ENCODE measurements at places on chromosomes 13 and 19.

- no peak for DNase-seq
Measured at GRCh38 chr13:44411841-44412240, 38.2 kb downstream of the SERP2 start.

DNA sequence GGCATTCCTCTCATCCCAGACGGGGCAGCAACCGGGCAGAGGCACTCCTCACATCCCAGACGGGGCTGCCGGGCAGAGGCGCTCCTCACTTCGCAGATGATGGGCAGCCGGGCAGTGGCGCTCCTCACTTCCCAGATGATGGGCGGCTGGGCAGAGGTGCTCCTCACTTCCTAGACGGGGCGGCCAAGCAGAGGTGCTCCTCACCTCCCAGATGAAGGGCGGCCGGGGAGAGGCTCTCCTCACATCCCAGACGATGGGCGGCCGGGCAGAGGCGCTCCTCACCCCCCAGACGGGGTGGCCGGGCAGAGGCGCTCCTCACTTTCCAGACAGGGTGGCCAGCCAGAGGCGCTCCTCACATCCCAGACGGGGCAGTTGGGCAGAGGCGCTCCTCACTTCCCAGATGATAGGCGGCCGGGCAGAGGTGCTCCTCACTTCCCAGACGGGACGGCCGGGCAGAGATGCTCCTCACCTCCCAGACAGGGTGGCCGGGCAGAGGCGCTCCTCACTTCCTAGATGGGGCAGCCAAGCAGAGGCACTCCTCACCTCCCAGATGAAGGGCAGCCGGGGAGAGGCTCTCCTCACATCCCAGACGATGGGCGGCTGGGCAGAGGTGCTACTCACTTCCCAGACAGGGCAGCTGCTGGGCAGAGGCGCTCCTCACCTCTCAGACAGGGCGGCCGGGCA lies 68.9 kb downstream of the ZNF708 start:
- no peak for DNase-seq

GRCh38 chr13:34070006-34070405 lies 252.1 kb downstream of the RFC3 start:
- DNase-seq = no peak

DNA sequence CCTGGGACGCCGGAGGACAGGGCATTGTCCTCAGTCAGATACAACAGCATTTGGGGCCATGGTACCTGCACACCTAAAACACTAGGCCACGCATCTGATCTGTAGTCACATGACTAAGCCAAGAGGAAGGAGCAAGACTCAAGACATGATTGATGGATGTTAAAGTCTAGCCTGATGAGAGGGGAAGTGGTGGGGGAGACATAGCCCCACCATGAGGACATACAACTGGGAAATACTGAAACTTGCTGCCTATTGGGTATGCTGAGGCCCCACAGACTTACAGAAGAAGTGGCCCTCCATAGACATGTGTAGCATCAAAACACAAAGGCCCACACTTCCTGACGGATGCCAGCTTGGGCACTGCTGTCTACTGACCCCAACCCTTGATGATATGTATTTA lies 1.4 kb upstream of the ICAM4 start:
- DNase-seq = no peak

- DNase-seq = no peak
Measured at GRCh38 chr13:45690636-45691035, 11.5 kb upstream of the CBY2 start.

DNA sequence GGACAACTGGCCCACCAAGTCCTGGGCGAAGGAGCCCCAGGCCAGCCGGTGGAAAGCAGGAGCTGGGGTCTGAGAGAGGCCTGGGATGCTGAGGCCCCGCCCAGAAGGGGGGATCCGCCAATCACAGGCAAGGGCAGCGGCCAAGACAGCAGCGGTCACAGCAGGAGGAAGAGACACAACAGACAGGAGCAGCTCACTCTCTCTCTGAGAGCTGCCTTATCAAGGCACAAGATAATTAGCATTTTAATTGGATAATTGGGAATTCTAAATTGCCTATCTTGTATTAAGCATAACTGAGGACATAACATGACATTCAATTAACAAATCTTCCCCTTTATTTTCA lies 46.2 kb downstream of the CEBPG start:
- no peak for DNase-seq

GRCh38 chr13:34164582-34164981 lies 346.6 kb downstream of the RFC3 start:
- DNase-seq = no peak

DNA sequence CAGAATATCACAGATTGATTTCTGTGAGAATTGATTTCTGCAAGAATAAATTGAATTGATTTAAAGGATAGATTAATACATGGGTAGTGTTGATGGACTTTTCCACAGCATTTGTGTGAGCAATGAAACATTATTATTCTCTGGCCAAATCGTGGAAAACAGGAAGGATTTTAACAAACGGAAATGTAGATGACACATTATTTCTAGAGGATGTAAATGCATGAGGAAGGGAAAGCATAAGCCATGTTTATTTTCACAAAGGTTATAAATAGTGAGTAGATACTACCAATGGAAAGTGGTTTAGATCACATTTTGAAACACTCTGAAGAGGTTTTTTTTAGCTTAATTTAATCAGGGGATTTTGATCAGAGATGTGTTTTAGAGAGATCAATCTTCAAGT lies 1534.6 kb upstream of the MIR17HG start:
- no peak for DNase-seq

GRCh38 chr19:6947745-6948144 lies 60.4 kb downstream of the ADGRE1 start:
- no peak for DNase-seq

GRCh38 chr13:112658808-112659207 lies 31.0 kb upstream of the ATP11A start:
- DNase-seq = no peak

DNA sequence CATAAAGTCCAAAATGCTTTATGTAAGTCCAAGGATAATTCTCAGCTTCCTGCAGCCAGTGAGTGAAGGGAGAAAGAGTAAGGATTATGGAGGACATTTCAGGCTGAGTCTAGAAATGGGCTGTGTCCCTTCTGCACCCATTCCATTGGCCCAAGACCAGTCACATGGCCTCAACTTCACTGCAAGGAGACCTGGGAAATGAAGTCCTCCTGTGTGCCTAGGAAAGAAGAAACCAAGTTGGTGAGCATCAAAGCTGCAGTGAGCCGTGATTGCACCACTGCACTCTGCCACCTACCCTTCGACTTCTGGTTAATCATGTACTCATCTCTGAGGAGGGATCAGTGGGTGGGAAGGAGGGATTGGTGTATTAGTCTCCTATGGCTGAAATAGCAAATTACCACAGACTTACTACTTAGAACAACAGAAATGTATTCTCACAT lies 3.6 kb upstream of the CD37 start:
- DNase-seq = peak; percentile 53

GRCh38 chr19:49613374-49613773 lies 22.4 kb downstream of the PRR12 start:
- no peak for DNase-seq

GRCh38 chr19:21839976-21840375 lies 4.0 kb upstream of the ZNF43 start:
- DNase-seq = no peak

DNA sequence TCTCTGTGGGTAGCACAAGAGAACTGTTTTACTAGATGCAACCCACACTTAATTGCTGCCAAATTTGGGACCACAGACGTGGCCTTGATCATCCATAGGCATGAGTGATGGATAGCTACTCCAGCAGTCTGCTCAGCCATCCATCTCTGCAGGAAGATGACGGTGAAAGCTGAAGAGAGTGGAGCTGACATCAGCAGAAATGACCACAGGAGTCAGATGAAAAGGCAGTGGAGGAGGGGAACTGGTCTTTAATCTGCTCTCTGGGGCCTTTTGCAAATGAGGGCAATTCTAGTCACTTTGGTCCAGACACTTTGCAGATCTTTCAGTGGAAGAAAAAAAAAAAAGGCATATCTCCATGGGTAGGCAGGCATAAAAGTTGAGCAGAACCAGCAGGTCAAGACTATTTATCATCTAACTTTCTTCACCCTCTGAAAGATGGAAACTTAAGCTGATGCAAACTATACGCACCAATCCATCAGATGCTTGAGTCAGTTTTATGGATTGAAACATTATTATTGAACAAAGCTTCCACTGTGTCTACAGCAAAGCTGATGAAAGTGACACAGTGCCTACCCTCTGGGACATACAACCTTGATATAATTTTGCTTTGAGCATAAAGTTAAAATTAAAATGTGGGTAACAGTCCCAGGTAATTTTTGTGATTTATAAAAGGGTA lies 281.6 kb upstream of the OBI1 start:
- no peak for DNase-seq

- no peak for DNase-seq
Measured at GRCh38 chr13:41382431-41382830, 71.4 kb downstream of the NAA16 start.

DNA sequence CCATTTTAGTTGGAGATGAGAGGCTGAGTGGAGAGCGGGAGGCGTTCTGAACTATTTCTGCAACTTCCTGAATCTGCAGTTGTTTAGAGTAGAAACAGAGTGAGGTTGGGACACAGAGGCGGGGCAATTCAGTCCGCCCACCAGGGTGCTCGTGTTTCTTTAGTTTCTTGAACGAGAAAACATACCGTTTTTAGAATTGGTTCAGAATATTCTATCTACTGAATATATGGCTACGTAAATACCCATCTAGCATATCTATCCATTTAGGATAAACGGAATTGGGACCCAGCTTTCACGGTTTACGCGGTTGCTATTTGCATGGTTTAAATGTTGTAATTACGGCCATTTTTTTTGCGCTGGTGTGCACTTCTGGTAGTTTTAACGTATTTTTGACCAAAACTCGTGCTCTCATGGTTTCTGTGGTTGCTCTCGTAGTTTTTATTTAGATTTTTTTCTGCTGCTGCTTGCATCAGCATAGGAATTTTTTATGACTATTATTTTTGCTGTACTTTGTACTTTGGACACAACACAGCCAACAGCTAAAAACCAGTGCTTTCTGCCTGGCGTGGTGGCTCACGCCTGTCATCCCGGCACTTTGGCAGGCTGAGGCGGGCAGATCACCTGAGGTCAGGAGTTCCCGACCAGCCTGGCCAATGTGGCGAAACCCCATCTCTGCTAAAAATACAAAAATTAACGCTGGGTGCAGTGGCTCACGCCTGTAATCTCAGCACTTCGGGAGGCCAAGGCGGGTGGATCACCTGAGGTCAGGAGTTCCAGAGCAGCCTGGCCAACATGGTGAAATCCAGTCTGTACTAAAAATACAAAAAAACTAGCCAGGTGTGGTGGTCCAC lies 32.7 kb downstream of the TIMM13 start:
- DNase-seq = no peak

GRCh38 chr13:43787518-43787891 lies 733 bp upstream of the ENOX1 start:
- DNase-seq = no peak

- no peak for DNase-seq
Measured at GRCh38 chr13:111860231-111860552, 206.8 kb upstream of the SOX1 start.

- no peak for DNase-seq
Measured at GRCh38 chr13:83780227-83780626, 102.0 kb downstream of the SLITRK1 start.

DNA sequence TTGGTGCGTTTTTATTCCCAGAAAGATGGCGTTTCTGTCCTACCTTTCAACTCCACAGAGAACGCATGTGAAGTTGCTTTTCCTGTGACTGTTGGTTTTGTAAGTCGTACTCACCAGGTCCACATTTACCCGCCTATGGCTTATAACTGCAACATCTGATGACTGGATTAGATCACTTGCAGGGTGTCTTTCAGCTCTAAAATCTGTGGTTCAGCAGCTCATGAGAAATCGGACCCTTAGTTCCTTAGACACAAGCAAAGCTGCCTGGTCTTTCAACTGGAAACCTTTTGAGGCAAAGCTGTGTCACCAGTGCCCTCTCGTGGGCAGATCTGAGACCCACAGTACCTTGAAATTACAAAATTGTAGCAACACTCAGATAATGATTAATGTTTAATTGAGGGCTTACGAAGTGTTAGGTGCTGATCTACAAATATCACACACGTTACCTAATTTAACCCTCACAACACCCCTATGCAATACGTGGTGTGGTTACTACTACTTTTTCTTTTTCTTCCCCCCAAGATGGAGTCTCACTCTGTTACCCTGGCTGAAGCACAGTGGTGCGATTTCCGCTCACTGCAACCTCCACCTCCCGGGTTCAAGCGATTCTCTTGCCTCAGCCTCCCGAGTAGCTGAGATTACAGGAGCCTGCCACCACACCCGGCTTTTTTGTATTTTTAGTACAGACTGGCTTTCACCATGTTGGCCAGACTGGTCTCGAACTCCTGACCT lies 65.4 kb downstream of the RUBCNL start:
- DNase-seq = peak; percentile 75

- no peak for DNase-seq
Measured at GRCh38 chr13:71090990-71091389, 776.0 kb downstream of the DACH1 start.

- DNase-seq = no peak
Measured at GRCh38 chr13:66001140-66001539, 1229.0 kb downstream of the PCDH9 start.

- DNase-seq = peak; percentile 68
Measured at GRCh38 chr19:48390188-48391099, 907 bp downstream of the KDELR1 start.

Measured in activated CD4-positive, alpha-beta T cell treated with anti-CD3 and anti-CD28 coated beads for 4 hours (primary cell).